NCI-H1092 (cell line): ENCODE measurements at places on chromosomes 1 and 21.

DNA sequence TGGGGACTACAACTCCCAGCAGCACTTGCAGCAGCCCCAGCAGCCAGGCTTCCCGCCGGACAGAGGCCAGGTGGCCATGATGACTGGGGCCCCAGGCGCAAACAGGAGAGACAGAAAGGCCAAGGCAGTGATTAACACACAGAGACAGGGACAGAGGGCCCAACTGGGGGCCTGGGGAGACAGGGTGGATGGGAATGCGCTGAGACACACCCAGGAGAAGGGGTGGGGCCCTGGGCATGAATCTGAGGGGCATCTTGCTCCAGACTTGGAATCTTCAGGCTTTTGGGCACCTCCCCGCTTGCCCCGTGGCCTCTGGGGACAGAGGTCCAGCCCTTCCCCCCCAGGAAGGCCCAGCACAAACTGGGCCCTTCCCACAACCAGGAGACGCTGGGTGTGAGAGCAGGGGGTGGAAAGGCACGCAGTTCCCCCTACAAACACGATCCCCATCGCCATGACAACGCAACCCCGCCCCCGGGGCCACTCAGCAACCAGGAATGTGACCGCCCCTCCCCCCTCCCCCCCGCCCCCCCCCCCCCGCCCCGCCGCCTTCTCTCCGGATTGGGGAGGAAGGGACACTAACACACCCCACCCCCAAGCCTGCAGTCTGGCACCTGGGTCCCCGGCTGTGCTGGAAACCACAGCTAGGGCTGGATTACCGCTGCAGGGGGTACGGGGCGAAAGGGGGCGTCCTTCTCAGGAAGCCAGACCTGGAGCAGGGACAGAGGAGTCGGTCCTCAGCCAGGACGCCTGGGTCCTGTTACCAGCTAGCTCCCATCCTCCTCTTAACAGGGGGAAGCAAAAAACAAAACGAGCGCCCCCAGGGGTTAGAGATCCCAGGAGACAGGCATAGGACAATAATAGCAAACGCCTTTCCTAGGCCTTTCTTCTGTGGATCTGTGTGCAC lies 4.5 kb downstream of the HDGF start:
- DNase-seq = peak; percentile 50

DNA sequence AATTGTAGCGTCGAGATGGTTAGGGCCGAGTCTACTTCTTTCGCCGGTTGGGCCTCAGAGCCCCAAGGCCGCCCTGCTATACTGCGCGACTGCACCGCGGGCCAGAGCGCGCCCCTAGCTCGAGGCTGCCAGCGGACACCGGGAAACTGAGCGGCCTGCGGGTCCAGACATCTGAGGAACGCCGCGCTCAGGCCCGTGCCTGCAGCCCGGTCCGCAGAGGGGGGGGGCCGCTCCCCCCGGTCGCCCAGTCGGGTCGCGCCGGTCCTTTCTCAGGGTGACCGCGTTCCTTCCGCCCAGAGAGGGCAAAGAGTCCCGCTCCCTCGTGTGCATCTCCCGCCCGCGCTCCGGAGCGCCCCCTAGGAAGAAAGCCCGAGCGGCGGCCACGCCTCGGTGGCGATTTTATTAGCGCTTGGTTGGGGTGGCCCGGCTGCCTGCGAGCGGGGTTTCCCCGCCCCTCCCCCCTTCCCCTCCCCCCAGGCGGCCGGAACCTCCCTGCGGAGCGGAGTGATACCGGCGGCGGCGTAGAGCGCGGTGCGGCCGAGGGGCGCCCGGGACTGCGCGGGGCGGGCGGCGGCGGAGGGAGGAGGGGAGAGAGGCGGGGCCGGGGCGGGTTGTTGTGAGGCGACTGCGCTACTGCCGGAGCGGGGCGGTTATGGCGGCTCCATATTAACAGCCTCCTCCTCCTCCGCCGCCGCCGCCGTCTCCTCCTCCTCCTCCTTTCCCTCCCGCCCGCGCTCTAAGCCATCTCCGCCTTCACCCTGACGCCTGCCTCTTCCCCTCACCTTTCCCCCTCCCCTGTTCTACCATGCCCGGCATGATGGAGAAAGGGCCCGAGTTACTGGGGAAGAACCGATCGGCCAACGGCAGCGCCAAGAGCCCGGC lies at the start of gene RCOR3:
RCOR3 (plus strand) TSS at position 611 of the 882 bp plus-strand sequence; CDS start at position 806, 195 bp downstream.
- DNase-seq = peak; percentile 96

DNA sequence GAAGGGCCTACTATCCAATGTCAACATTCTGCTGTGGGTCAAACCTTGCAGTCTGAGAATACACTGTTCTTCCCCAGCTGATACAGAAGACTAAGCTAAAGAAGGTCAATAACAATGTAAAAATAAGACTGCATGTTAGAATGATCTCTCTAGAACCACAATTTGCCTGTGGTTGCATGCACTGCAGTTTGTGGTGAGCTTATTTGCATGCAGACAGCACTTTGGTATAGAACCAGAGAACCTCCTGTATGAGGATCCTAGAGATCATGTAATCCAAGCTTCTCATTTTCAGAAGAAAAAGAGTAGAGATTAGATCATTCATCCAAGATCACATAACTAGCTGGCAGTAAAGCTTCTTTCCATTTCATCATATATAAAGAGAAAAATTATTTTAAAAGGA lies 15.8 kb downstream of the SYNJ1 start:
- no peak for DNase-seq

DNA sequence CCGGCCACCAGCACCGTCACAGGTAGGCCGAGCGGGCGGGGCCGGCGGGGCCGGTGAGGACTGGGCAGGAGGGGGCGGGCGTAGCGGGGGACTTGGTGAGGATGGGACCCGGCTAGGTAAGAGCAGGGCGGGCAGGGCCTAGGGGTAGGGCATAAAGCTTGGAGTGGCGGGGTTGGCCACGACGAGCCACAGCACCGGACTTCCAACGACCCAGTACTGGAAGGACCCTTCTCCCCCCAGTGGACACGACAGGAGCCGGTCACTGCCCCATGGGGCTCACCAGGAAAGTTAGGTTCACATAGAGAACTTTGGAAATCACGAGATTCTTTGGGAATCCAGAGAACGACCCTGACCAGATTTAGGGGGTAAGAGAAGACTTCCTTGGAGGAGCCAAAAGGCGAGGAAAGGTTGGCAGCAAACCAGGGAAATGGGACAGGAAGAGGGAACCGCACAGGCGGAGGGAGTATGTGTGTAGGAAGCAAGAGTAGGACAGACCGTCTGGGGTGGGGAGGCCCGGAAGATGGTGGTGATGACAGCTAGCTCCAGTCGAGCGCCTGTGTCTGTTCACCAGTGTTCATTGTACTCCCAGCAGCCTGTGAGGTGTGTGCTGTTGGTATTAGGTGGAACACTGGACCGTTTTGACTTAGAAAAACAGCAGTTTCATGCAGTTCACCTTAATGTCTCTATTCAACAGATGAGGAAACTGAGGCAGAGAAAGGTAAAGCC lies 20.4 kb downstream of the ZNF362 start:
- no peak for DNase-seq

DNA sequence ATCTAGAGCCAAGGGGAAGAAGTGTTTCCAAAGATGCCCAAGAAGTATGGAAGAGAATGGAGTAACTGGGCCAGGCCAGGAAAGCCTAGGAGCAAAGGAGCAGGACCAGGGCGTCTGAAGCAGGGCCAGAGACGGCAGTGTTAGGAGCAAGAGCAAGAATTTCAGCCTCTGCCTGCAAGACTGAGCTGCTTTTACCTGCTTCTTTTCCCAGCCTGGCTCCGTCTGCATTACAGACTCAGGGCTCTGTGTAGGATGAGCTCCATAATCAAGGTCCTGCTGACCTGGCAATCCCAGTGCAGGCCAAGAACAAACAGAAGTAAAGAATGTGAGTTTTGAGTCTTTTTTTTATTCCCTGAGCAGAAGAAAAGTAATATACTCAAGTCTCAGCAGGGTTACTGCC lies 10.1 kb downstream of the FMO1 start:
- no peak for DNase-seq

DNA sequence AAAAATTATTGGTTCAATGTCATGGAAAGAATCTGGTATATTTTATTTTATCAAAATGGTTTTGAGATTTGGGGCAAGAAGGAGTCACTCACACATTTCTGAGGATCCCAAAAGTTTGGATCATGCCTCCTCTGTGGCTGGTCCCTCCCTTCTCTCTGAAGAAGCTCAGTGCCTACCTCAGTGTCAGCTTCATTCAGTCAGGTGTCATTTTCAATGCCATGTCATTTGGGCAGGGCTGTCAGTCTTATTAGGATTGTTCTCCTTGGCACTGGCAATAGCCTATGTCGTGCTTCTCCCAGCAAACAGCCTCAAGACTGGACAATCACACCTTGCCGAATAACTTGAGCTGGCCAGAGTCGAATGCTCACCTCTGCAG lies 264.5 kb upstream of the CAMK1G start:
- no peak for DNase-seq

DNA sequence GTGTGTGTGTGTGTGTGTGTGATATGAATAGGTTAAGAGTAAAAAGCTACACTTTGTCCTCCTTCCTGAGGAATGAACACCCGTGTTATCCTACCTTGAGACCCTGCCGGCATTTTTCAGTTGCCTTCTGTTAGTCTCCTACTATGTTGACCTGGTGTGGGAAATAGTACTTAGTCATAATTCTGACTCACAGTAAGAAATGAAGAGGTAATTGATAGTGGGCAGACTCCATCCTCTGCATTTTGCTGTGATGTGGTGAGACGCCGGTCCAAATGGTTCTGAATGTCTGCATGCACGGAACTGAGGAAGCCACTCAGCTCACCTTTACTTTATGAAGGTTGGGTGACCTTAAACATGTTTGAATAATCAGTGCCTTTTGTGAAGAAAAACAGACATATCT lies 12.6 kb downstream of the CD101 start:
- no peak for DNase-seq

- no peak for DNase-seq
Measured at GRCh38 chr1:86419277-86419903, 4.6 kb upstream of the CLCA2 start.

GRCh38 chr1:65793359-65793732 lies 651 bp downstream of the PDE4B start:
- no peak for DNase-seq

- DNase-seq = no peak
Measured at GRCh38 chr1:221724931-221725605, 16.8 kb downstream of the DUSP10 start.

DNA sequence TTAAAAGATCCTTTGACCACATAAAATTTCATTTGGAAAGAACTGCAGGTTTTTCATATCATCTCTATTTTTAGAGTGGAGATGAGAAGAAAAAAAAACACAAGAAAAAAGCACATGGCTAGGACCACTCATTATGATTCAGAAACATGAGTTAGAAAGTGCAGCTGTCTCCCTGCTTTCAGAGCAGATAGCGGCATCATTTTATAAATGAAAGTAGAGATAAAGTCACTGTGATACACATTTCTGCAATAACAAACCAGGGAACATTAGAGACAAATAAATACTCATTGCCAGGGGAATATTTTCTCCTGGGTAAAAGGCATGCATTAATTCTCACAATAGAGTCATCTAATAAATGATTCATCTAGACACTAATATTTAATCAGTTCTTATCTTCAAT lies 87.5 kb upstream of the PLPPR4 start:
- no peak for DNase-seq

GRCh38 chr21:31553926-31554325 lies 105.6 kb upstream of the SOD1 start:
- DNase-seq = no peak

- DNase-seq = no peak
Measured at GRCh38 chr1:150516616-150517015, 1.1 kb downstream of the FALEC start.

- no peak for DNase-seq
Measured at GRCh38 chr1:199508653-199509052, 518.9 kb upstream of the NR5A2 start.

GRCh38 chr1:208577381-208577905 lies 333.3 kb upstream of the PLXNA2 start:
- no peak for DNase-seq

DNA sequence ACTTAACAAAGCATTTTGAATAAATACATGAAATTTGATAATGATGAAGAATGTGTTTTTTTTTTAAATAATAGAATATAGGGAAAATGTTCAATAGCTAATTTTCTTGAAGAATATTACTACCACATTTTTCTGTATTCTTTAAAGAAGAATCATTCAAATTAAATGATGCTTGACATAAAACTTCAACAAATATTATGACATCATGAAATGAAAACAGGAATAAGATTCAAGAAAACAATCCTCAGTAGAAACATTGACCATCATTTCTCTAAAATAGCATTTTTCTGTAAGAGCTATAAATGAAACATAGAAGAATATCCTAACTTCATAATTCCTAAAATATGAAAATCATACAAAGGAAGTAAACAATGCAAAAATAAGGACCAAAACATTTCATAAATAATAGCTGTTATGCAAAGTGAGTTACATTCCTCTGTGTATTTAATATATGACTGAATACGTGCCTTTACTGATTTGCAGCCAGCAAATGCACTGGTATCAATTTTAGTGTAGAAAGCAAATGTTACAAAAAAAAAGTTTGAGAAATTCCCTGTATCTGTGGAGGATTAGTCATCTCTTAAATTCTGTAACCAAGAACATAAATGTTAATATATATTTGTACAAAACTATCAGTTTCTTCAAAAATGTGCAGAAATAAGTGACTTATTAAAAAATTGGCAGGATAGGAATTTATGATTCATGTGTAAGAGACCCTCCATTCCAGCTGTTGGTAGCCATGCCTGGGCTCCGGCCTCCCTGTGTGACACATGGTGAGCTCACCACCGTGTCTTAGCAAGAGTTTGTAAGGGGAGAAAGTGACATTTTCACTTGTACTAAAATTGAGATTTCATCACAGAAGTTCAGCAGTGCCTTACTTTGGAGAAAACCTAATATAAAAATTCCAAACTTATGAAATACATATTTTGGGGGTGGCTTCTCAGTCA lies 15.0 kb upstream of the PTPN14 start:
- DNase-seq = no peak

- DNase-seq = no peak
Measured at GRCh38 chr21:34199121-34199910, 125.9 kb downstream of the MRPS6 start.

DNA sequence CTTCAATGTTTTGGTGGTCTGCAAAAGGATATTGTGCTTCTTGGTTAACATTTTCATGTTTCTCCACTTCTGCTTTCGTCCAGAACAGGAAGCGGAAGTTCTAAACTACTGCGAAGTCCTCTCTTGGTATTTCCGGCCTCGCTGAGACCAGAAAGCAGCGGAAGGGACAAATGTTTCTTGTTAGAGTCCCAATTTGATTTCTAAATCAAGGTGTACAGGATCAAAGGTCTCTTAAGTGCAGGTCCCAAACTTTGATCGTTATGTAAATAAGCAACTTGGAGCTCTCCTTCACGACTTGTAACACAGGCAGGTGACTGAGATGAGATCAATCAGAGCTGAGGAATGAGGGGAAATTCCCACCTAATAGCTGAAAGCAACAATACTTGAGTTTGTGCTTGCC lies 40.1 kb upstream of the HMCN1 start:
- no peak for DNase-seq

- DNase-seq = no peak
Measured at GRCh38 chr1:204672482-204673121, 12.9 kb downstream of the LRRN2 start.

- no peak for DNase-seq
Measured at GRCh38 chr1:86238226-86238625, 81.7 kb upstream of the COL24A1 start.

DNA sequence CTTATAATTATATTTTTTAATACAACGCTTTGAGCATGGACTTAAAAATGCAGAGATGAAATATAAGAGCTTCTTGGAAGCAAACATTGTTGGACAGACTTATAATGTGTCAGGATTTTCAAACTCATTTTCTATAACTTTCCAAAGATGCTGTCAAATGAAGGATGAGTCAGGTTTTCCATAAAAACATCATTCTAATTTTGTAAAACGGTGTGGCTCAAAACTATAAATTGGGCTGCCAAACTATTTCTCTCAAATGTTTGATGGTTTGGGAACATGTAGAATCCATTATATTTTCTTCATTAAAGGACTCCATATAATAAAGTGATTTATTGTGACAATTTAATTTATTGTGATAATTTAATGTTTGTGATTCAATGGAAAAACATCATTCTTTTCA lies 511.2 kb downstream of the USP25 start:
- no peak for DNase-seq
